ENCODE measurements at places on chromosomes 7 and 10.

DNA sequence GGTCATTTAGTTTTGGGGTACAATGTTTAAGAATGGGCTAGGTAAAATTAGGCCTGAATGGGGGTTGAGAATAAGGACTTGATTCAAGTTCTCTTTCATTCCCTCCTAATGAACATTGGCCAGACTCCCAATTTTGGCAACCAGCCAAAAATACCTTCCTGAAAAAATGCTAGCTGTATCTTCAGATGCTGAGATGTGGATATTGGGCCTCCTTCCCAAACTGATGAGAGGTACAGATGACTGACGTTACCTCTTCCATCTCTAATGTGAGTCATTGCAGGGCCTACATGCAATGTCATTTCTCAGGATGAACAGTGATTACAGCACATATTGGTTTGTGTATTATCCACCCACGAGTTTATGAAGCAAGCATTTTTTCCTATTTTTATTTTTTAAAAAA lies 151.6 kb downstream of the SND1 start:
- DNase-seq = no peak

DNA sequence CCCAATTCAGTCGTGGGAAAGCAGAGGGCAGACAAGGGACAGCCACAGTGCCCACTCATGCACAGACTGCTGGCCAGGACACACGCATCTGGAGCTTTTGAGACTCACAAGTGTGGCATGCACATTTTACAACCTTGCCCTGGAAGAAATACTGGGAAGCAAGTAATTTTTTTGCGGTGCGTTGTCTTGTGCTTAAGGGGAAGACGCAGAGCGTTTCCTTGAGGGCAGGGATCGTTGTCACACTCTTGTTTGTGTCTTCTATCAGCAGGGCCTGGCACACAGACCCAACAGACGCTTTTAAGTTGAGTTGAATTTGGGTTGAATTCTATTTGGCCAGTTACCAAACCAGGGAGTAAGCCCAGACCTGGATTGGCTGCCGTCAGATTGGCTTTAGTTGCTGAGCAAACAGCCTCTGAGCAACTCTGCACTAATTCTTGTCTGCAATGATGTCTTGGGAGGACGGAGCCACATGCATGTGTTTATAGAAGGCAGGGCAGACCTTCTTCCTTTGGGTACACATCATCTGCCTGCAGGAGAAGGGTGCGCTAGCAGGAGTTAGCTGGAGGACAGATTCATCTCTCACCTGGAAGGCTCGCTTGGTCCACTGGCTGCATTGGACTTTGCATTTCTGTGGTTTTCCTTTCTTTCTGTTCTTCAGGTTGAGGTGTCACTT lies 38.4 kb downstream of the IL2RA start:
- DNase-seq = no peak

DNA sequence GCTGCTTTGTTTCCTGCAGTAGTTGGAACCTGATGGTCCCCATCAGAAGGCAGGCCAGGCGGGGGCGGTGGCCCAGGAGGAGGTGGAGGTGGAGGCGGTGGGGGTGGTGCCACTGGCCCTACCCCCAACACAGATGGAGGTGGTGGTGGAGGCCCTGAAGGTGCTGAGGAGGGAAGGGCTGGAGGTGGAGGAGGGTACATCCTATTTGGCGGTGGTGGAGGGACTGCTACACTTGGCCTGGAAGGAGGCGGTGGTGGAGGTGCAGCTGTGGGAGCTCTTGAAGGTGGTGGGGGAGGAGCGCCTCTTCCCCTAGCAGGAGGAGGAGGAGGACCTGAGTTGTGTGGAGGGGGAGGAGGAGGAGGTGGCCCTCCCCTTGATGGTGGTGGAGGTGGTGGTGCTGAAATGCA lies 36.8 kb downstream of the LMOD2 start:
- DNase-seq = no peak

DNA sequence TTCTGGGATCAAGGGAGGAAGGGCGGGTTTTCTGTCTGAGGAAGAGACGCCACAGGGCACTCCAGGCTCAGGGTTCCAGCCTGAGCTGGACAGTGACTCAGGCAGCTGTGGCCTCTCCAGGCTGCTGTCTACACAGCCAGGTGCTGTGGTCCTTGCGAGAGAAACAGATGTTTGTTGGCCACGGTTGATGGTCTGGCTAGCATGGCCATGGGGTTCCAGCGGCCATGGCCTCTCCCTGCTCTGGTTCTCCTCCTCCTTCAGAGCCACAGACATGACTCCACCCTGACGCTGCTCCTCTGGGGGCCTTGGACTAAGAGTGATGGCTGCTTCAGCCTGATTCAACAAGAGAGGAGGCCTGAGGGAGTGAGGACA lies 75.9 kb downstream of the AFAP1L2 start:
- no peak for DNase-seq

DNA sequence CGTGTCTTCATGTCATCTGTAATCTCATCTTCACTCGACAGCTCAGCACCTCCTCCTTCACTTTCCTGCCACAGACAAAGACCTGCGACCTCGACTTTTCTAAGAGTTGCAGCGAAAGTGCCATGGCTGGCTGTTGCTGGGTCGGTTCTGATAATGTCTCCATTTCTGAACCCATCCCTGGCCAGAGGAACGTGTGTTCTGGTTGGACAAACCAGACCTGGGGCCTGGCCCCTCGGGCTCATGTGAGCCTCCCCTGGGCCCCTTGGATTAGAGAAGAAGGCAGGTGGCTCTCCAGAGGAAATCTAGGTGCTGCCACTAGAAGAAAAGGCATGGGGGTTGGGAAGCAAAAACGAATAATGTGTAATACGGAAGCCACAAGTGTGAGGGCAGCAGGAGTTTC lies 273.7 kb downstream of the GLRX3 start:
- DNase-seq = no peak
